NCI-H2081 (cell line): ENCODE measurements at places on chromosomes 4 and X.

DNA sequence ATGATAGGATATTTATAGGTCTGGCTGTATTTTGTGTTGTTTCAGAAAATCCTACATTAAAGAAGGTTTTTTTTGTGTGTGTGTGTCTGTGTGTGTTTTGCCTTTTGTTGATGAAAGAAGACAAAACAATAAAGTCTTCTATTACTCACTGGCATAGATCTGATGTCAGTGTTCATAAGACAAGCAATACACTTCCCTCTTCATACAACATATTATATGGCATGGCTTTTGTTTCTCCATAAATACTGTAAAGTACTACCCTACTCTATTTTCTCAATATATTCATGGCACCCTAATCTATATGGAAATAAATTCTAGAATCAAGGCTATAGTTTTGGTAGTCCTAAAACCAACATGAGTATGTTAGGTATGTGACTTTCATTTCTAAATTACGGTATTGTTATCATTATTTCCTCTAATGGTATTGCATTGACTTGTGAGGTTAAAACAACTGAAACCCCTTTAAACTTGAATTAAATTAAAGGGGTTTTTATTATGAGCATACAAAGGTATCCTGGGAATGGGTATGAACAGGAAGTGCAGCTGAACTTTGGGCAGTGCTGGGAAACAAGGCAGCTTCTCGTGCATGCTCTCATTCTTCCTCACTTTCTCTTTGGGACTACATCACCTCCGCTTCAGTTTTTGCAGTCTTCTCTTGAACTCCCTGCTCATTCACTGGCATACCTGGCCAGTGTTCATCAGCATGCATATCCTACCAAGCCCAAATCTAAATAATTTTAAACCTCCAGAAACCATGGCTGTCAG is 70.5 kb upstream of the PRSS48 start:
- DNase-seq = no peak

GRCh38 chrX:151031391-151031975 is 48.3 kb downstream of the HMGB3 start:
- DNase-seq = no peak

DNA sequence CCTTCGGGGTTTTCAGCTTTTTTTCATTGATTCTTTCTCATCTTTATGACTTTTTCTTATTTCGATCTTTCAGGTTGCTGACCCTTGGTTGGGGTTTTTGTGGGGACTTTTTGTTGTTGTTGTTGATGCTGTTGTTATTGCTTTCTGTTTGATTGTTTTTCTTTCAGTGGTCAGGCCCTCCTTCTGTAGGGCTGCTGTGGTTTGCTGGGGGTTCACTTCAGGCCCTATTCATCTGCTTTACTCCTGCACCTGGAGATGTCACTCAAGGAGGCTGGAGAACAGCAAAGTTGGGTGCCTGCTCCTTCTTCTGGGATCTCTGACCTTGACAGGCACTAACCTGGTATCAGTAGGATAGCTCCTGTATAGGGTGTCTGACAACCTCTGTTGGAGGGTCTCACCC is 39.9 kb upstream of the PCDH18 start:
- no peak for DNase-seq

GRCh38 chr4:173666-174314 is 49.5 kb downstream of the ZNF718 start:
- DNase-seq = no peak

DNA sequence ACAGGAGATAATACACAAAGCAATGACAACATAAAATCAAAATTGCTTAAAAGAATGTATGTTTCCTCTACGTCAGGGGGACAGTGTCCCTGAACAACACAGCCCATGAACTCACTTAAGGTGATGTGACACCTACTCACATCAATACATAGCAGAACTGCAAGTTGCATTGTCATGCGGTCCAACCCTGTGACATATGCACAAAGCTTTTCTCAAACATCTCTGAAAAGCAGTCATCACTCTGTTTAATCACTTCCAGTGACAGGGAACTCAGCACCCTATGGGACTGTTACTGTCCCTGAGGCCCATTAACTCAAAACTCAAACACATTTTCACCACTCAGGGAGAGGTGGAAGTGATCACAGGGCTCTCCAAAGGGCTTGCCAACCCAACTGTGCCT is 2.4 kb downstream of the STX18 start:
- DNase-seq = no peak

- no peak for DNase-seq
Measured at GRCh38 chrX:48649102-48649501, 34.5 kb upstream of the WAS start.

DNA sequence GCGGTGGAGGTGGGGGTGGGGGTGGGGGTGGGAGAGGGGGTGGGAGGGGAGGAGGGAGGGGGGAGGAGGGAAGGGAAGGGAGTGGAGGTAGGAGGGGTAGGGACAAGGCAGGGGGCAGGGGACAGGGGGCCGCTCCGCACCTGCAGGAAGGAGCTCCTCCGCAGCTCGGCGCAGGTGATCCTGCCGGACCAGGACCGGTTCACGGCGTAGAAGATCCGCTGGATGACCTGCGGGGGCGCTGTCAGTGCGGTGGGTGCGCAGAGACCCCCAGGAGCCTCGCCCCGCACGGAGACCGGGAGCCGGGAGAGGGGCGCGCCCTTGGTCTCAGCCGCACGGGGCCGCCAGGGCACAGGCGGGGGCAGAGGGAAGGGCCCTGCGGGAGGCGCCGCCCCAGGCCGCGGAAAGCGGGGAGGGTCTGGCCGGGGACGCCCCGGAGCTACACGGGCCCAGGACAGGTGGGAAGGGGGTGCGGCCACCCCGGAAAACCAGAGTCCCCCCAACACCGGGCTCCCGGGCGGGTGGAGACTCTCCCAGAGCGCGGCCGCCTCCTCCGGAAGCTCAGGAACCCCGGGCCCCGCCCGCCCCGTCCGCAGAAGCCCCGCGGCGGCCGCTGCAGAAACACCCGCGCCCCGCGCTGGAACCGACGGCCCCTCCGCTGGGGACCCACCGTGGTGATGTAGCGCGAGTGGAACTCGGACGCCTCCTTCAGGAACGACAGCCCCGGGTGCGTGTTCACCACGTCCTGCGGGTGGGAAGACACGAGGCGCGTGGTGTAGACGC is 27.6 kb upstream of the GTPBP6 start:
- no peak for DNase-seq

GRCh38 chr4:3879681-3880614 is 113.8 kb downstream of the ADRA2C start:
- DNase-seq = no peak

- peak; percentile 55 for DNase-seq
Measured at GRCh38 chr4:1721666-1722550, 587 bp downstream of the TACC3 start.

DNA sequence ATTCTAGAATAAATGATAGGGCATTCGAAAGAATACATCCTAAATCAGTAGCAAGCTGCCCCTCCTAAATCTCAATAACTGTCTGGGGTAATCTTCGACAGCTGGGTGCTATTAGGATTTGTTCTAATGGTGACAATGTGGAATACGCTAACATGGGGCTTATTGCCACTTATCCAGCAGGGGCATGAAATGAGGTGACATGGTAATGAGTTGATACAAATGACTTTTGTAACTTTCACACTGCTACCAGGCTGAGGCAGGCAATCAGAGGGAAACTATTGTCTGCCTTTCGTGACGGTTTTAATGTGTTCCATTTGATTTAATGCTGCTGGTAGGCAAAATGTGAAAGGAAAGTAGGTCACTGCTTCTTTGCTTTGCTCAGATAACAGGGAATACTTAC is 1047.4 kb upstream of the PABPC4L start:
- DNase-seq = peak; percentile 32

- DNase-seq = no peak
Measured at GRCh38 chrX:21959362-21960051, 19.0 kb downstream of the SMS start.

DNA sequence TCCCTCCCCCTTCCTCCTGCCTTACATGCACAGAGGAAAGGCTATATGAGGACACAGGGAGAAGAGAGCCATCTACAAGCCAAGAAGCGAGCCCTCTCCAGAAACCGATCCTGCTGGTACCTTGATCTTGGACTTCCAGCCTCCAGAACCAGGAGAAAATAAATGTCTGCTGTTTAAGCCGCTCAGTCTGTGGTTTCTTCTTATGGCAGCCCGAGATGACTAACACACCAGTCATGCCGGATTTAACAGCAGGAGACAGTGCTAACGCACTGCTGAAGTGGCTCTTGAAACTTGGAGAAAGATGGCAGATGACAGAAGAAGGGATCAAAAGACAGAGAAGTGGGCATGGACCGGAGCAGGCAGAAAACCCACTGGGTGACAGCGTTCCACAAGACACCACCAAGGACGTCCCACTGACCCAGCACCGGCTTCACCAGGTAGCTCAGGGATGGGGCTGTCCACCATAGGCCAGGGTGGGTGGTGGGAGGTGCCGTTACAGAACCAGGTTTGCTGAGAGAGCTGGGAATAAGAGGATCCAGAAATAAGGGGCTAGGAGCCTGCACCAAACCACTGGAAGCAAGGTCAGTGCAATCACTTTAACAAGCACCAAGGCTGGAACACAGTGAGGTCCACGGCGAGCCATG is 6.2 kb upstream of the MAN2B2 start:
- no peak for DNase-seq

DNA sequence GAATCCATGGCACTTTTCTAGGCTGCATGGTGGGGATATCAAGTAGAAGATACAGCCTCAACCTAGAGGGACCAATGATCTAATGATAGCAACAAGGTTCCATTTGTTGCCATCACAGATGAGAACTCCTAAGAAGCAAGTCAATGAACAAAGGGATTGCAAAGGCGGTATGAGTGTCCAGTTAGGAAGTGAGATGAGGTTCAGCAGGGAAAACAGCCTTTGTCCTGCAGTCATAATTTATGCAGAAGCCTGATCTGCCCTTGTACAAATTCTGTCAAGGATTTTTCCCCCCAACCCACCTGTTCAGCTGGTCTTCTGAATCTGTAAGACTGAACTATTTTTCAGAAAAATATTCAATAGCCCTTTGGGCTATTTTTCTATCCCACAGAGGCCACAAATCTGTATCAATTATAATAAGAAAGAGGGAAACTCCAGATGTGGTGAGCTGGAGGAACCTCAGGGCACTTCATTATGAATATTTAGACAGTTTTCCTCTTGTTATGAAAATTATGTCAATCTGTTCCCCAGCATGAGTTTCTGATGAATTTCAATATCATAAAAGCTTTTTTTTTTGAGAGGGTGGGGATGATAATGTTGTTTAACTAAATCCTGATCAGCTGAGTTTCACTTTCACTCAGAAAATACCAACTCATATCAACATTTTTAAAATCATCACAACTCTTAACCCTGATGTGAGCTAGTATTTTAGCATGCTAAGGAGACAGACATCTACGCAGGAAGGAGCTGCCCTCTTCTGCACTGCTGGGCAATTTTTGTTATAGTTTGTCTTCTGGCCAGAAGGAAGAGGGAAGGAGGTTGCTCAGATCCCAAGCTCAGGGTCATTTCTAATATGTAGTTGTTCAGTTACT is 127.2 kb upstream of the MAP3K15 start:
- DNase-seq = no peak

GRCh38 chr4:109645874-109646710 is 57.2 kb downstream of the CASP6 start:
- DNase-seq = no peak

DNA sequence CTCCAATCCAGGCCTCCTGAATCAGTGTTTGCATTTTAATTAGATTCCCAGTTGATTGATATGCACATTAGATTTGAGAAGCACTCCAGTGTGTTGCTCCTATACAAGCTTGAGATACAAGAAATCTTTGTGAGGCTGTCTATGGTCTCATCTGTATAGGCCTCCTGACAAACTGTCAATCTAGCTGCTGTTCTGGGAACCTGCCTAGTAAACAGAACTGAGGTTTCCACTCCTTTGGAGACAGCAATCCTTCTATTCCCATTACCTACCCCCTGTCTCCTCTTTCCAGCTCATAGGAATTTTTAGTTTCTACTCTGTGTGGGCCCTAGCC is 306.1 kb upstream of the EMCN start:
- no peak for DNase-seq

DNA sequence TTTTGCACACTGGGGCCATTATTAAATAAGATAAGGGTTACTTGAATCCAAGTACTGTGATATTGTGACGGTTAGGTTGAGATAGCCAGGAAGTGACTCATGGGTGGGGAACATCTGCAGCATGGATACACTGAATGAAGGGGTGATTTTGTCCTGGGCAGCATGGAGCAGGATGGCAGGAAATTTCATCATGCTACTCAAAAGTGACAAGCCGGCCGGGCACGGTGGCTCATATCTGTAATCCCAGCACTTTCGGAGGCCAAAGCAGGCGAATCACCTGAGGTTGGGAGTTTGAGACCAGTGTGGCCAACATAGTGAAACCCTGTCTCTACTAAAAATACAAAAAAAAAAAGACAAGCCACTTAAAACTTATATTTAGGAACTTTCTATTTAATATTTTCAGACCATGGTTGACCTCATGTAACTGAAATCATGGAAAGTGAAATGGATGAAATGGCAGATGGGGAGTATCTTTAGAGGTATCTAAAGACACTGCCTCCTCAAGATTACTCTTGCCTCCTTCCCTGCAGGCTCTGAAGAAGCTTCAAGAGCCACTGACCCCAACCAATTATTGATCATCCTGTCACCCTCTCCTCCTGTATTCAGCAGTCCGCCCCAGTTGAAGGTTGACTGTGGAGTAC is 3.9 kb upstream of the TRIM60 start:
- DNase-seq = no peak

- DNase-seq = no peak
Measured at GRCh38 chr4:160846121-160846520, 1317.7 kb downstream of the FSTL5 start.

- DNase-seq = no peak
Measured at GRCh38 chr4:107265859-107266258, 229.7 kb upstream of the DKK2 start.

DNA sequence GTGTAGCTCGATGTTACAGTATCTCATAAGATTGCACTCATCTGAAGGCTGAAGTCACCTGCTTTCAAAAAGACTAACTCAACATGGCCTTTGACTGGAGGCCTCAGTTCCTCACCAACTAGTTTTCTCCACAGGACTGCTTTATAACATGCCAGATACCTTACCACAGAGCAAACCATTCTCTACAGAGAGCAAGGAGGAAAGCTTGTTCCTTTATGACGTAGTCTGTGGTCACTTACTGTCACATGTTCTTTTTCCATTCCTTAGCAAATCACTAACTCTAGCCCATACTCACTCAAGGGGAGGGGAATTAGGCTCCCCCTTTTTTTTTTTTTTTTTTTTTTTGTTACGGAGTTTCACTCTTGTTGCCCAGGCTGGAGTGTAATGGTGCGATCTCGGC is 3.2 kb downstream of the THAP9 start:
- no peak for DNase-seq

GRCh38 chr4:124343661-124344171 is 368.8 kb downstream of the ANKRD50 start:
- no peak for DNase-seq

DNA sequence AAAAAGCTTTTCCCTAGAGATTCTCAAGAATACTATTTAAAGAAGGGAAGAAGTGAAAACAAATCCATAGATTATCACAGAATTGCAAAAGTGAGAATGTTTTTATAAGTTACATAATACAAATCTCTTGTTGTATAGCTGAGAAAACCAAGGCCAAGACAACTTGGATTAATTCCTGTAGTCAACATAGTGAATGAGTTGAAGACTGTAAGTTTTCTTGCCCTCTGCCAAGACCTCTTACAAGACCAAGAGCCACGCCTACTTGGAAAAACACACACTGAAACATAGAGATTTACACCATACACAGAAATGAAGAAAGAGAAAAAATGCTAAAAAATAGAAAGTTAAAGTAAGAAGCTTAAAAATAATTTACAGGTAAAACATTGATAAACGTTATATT is 2024.0 kb downstream of the PCDH7 start:
- DNase-seq = no peak

GRCh38 chrX:70046978-70047377 is 2.8 kb downstream of the AWAT2 start:
- no peak for DNase-seq

- no peak for DNase-seq
Measured at GRCh38 chr4:3021627-3022026, 52.7 kb downstream of the HTT-AS start.
